ENCODE measurements at places on chromosomes 11 and 22. TPM values are rescaled to one million over a fixed set of nuclear protein-coding genes. Genes with fewer than 3 reads are reported as not detected.

OR56B1 gene
- not detected for total RNA-seq

ISX gene
- total RNA-seq = not detected

CD3G gene
- not detected for total RNA-seq

ZFP91 gene
- total RNA-seq = 59.0 TPM

OR51L1 gene
- not detected for total RNA-seq

PARVG gene
- total RNA-seq = not detected

MRGPRX4 gene
- total RNA-seq = not detected

KIRREL3 gene
- total RNA-seq = 0.03 TPM

SHISAL1 gene
- total RNA-seq = 0.03 TPM

C1QTNF5 gene
- not detected for total RNA-seq

PDGFD gene
- 0.11 TPM for total RNA-seq

HIPK3 gene
- total RNA-seq = 44.6 TPM

LRRN4CL gene
- total RNA-seq = 0.41 TPM

TUB gene
- 2.4 TPM for total RNA-seq

KRTAP5-2 gene
- total RNA-seq = not detected

ASRGL1 gene
- total RNA-seq = 0.20 TPM

CRYBB3 gene
- not detected for total RNA-seq

FJX1 gene
- 92.3 TPM for total RNA-seq

TSSK2 gene
- total RNA-seq = not detected

PHF21B gene
- total RNA-seq = 0.27 TPM

FGF3 gene
- not detected for total RNA-seq

Data from foreskin keratinocyte (primary cell).